Activated naive CD4-positive, alpha-beta T cell treated with anti-CD3 and anti-CD28 coated beads, Interleukin-2, amount 50 U/mL, for 72 hours (primary cell): ENCODE measurements at places on chromosomes 11 and 22. TPM values are rescaled to one million over a fixed set of nuclear protein-coding genes. Genes with fewer than 3 reads are reported as not detected.

Gene DRICH1
- 0.46 TPM for total RNA-seq

Gene CHST1
- total RNA-seq: 0.18 TPM

Gene GAL3ST3
- 0.14 TPM for total RNA-seq

DNA sequence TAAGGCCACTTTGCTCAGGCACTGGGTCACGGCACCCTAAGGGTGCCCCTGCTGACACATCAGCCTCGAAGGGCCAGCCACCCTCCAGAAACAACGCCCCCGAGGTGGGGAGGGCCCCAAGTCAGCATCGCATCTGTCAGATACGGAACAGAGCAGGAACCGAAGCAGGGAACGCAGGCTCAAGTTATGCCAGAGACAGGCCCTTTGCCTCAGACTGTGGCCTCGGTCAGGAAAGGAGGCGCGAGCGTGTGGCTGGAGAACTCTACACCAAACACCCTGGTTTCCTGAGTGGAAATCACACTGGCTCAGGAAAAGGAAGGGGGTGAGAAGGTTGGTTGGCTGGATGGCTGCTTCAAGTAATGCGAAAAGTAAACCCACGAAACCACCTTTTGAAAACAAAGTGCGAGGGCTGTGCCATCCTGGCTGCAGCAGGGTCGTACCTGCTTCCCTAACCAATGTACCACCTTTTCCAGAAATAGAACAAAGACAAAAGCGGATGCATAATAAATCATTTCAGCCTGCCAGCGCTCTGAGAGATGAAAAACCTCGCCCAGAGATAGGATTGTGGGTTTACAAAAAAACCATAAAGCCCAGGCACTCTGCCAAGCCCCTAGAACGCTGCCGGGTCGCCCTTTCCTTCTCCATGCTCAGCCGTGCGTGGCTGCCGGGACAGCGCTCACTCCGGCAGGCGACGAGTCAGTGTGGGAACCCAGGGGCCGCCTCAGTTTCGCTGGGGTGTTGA, 38.6 kb downstream of the TRMU start:
- no peak for DNase-seq

DNA sequence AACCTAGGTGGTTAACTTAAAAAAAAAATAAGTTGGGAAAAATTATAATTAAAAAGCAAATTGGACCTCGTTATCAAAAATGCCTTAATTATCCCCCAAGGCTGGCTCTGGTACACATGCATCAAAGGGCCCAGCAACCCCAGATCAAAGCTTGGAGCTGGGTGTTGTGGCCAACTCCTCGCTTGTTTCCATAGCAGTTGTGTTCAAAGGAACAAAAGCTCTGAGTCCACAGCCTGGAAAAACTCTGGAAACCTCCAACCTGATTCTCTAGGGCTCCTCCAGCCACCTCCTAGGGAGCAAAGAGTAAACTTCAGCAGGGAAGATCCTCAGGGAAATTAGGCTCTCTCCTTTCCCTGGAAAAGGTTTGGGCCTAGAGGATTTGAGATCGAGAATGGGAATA, 149.4 kb downstream of the NXPE2 start:
- DNase-seq: no peak

DNA sequence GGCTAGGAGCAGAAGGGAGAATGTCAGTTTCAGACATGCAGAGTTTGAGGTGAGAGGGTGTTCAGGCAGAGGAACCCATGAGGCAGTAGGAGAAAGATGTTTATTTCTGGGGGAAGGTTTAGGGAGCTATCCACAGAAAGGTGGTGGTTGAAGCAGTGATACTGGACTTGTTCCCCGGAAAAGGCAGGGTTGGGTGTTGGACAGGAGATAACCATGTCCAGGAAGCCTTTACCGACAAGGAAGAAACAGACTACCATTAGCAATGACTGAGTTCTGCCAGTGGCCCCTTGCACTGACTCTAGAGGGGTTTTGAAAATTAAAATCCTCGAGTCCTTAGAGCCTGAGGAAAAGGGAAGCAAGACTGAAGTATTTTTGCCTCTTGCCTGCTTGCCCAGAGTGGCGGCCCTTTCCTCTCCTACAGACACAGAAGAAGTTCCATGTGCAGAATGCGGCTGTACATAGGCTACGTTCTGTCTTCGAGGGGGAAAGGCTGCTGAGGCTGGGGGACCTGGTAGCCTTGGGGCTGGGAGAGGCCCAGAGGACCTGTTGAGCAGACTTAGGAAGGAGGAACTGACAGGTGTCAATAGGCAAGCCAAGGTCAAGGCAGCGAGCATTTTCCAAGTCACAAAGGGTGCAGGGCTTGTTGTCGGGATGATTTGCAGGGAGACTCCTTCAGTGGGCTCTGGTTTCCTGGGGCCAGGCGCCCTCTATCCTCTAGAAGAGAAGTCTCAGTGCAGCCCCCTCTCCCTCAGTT, 146.7 kb downstream of the LDLRAD3 start:
- no peak for DNase-seq

GRCh38 chr11:36469063-36469462, 41.0 kb downstream of the TRAF6 start:
- no peak for DNase-seq

DNA sequence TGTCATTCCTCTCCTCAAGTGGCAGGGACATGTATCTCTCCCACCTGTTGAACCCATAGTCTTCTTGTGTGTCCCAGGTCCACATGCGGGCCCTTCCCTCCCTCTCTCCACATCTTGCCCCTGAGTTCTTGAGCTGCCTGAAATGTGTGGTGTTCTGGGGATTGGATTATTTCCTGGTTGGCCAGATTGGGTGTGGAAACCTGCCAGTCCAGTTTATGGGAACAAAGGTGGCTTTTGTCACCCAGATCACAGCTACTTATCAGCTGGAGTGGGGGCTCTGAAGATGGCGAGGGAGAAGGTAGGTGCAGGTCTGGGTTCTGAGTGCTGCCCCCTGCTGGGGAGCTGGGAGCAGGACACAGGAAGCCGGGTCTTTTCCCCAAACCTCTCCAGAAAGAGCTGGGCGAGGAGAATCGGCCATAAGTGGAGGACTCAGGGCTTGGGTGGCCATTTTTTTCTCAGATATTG, 14.2 kb downstream of the DTX4 start:
- peak; percentile 64 for DNase-seq

- DNase-seq: no peak
These were observed 6.5 kb downstream of the TCF20 start for GRCh38 chr22:42263944-42264343.

DNA sequence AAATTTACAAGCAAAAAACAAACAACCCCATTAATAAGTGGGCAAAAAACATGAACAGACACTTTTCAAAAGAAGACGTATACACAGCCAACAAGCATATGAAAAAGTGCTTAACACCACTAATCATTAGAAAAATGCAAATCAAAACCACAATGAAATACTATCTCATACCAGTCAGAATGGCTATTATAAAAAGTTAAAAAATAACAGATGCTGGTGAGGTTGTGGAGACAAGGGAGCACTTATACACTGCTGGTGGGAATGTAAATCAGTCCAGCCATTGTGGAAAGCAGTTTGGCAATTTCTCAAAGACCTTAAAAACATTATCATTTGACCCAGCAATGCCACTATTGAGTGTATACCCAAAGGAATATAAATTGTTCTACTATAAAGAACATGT, 72.3 kb downstream of the BBOX1 start:
- no peak for DNase-seq
